ENCODE measurements at places on chromosomes 1 and 21.

DNA sequence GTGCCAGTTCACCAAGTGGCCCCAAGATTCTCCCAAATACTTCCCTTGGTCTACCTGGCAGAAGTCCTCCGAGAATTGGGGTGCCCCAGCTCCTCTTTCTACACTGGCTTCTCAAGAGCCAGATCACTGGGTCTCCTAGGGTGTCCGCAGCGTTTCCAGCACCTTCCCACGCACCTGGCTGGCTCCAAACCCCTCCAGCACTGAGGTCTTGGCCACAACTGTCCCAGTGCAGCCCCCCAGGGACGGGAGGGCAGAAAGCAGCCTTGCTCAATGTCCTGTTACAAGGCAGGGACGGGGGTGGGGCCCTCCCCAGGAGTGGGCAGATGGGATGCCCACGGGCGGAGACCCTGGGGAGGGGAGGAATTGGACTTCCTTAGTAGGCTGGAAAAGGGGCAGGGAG, 1.1 kb downstream of the ECE1 start:
- DNase-seq = no peak

DNA sequence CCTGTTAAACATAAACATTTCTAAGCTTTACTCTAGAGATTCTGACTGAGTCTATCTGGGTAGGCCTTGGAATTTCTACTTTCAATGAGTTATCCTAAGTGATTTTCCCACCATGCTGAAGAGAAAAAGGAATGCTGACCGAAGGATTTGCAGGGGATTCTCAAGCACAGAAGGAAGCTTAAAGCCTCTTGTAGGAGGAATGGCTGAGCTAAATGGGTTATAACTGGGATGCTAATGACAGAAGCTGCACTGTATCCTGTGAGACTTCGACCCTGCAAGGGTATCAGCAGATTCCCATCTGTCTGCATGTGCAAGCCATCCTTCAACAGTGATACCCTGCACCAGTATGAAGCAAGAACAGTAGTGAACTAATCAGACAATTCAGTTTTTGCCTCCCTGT, 35.4 kb downstream of the SLC35D1 start:
- no peak for DNase-seq

GRCh38 chr1:94796266-94796665, 23.9 kb upstream of the SLC44A3 start:
- no peak for DNase-seq

DNA sequence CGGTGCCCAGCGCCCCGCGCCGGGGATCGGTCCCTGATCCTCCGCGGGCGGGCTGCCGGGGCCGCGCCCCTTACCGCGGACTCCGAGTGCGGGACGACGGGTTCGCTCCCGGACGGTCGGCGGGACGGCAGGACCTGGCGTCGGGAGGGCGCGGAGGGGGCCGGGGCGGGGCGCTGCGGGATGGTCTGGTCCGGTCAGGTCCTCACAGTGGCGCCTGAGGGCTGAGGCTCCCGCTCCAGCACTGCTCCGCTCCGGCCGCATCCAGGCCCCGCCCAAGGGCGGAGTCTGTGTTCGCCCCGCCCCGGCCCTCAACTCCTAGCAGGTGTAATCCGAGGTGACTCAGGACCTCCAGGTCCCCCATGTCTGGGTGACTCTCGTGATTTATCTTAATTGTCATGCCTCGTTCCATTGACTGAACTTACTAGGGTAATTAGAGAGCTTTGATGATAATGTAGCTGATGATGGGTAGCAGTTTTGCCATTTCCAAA, at the start of gene RAB3B:
Gene RAB3B, minus strand, starts transcription at position 223 of the 488 bp plus-strand sequence. CDS start 13,583 bp downstream, outside the sequence.
- DNase-seq = peak; percentile 90

DNA sequence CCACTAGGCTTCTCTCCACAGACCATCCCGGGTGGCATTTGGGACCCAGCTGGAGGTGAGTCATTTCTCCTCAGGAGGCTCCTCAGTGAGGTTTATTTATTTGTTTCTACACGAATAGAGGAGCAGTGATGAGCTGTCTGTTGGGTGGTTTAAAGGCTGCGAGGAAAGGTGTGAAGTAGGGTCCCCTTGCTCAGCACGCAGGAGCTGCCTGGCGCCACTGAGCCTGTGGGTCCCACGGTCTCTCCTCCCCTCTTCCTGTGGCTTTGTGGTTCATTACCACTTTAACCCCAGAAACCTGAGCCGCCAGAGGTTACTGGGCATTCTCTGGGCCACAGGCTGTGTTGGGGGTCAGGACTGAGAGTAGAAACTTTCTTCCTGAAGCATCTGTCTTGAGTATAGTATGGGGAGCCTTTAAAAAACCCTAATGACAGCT, 39.9 kb downstream of the IL6R start:
- no peak for DNase-seq

DNA sequence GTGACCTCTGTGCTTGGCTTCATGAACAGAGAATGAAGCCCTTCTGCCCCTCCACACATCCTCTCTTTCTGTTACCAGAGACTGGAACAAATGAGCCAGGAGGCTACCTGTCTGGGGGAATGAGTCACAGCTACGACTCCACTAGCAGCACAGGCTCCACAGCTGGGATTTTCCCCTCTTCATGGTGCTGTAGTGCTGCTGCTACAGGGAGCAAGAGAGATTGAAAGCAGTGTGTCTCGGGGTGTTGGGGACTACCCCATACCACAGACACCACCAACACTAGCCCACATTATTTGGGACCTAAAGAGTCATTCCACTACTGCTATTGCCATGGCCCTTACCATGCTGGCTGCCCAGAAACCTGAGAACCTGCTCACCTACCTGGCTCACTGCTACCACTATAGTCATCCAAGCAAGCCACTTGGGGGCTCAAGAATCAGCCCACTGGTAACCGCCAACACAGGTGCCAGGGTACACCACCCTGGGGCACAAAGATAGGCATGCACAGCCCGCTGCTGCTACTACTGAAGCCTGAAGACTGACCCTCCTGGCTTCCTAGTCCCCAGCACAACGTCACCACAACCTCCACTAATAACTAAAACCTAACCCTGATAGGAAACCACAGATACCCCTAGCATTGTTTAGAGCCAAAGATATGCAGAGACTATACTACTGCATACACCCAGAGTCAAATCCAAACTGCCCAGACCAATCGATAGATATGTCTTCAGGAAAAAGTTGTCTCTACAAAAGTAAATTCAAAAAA, 17.7 kb downstream of the CD1E start:
- DNase-seq = no peak

DNA sequence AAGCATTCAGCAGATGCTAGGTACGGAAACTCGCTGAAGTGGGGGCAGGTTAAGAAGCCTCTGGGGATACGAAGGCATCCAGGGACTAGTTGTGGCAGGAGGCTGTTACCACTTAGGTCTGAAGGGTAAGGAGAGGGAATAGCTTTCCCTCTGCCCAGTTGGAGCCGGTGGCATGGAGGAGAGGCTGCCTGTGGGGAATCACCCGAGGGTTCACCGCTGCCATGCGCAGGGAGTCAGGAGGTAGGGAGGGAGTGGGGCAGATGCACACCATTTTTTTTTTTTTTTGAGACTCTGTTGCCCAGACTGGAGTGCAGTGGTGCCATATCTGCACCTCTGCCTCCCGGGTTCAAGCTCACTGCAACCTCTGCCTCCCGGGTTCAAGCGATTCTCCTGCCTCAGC, 6.1 kb downstream of the PCSK9 start:
- no peak for DNase-seq

GRCh38 chr1:223217781-223218180, 74.7 kb upstream of the TLR5 start:
- no peak for DNase-seq

DNA sequence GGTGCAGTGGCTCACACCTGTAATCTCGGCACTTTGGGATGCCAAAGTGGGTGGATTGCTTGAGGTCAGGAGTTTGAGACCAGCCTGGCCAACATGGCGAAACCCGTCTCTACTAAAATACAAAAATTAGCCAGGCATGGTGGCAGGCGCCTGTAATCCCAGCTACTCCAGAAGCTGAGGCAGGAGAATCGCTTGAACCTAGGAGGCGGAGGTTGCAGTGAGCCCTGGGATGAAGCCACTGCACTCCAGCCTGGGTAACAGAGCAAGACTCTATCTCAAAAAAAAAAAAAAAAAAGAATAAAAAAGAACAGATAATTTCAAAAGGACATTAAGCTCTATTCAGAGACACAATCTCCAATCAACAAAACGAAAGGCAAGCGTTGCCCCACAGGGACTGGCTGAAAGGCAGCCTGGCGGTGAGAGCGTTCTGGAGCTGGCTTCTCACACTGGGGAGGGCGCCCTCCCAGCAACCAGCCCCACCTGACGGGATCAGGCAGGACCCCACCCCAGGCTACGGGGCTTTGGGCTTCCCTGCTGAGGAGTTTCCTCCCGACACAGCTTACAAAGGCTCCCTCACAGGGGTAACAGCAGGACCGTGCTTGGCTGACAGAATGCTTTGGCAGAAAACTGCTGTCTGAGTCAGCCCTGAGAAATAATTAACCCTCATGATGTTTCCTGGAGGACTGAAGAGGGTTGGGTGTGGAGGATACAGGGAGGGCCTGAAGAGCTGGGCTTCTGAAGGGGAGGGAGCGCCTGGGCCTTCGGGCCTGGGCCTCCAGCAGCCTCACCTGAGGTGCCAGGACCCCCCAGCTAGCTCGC, 31.1 kb upstream of the SRP9 start:
- peak; percentile 40 for DNase-seq

GRCh38 chr1:78607334-78607927, 12.8 kb upstream of the IFI44L start:
- DNase-seq = no peak

GRCh38 chr1:245489838-245490237, 335.1 kb downstream of the KIF26B start:
- DNase-seq = no peak

DNA sequence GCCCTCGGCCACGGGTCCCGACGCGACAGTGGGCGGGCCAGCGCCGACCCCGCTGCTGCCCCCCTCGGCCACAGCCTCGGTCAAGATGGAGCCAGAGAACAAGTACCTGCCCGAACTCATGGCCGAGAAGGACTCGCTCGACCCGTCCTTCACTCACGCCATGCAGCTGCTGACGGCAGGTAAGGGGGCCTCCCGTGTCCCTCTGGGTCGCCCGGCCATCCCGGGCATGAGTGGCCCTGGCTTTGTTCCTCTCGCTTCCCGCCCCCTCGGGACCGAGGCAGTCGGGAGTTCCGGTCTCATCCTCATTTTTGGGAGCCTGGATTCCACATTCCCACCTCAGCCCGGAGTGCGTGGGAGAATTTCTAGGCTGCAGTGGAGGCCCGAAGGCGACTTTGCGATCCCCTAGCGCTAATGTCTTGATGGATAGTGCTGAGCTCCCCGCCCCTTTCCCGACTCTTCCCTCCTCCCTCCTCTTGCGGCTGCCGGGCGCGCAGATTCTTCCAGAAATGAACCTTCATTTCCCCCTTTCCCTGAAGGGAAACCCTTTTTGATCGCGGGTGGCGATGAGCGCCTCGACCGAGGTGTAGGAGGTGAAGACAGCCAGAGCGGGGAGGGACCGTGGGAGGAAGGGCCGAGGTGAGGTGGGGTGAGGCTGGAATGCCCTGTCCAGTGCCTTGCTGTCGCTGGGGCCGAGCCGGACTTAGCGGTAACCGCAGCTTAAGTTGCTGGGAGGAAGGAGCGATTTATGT, 705 bp downstream of the KHDRBS1 start:
- DNase-seq = no peak

DNA sequence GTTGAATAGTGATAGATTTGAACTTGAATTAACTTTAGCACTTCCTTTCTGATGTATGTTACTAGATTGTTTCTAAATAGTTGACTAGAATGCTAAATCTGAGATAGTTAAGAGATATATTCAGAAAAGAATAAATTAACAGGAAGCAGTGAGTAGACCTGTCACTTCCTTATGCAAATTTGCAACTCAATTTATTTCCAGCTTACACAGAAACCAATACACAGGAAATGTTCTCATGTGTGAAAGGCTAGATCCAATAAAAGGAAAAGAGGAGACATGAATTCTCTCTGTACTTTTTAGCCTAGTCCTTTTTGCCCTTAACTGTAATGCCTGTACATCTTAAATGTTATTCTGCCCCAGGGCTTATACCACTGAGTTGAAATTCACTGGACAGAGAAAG, 522.3 kb downstream of the COL11A1 start:
- no peak for DNase-seq

GRCh38 chr1:202010180-202011015, at the start of gene ELF3:
ELF3 (plus strand) TSS chr1:202010587; CDS start chr1:202011137, 550 bp downstream.
- peak; percentile 97 for DNase-seq

DNA sequence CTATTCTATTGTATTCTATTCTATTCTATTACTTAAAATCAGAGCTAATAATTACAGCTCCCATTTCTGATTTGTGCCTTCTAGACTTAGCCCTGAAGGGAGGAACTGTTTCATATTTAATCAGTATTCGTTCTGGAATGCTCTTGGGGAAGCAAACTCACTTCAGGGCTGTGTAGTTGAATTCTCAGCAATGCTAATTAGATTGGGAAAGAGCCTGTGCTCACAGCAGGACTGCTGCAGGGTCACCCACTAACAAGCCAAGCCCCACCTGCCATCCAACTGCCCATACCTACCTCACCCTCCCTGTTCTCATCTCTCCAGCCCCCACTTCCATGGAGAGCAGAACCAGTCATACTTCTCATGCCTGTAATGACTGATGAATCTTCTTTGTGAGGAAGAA, 464.2 kb downstream of the PTPRU start:
- DNase-seq = no peak

- peak; percentile 24 for DNase-seq
Measured at GRCh38 chr1:244801246-244801645, 34.2 kb upstream of the COX20 start.

DNA sequence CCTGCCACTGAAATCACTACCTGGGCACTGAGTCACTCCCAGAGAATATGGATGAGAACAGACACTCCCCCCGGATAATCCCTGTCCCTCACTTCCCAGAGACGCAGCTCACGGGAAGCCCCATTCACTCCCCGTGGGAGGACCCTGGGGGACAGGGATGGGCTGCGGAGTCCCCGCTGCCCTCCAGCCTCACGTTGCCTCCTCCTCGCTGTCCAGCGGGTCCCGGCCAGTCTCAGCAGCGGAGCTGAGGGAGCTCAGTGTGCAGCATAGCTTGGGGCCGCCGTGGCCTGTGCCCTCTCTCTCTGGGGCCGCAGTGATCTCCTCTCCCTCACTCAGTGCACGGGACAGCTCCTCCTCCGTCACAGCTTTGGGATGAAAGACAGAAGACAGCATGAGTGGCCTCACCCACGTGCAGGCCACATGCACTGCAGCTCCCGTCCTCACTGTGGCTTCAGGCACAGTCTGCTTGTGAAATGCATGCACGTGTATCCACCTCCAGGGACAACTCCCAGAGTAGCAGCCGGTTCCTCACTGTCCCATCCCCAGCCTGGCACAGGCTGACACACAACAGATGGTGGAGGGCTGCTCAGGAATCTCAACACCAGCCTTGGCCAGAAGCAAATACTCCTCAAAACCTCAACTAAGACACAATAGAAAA, 7.4 kb downstream of the CFAP410 start:
- DNase-seq = no peak

DNA sequence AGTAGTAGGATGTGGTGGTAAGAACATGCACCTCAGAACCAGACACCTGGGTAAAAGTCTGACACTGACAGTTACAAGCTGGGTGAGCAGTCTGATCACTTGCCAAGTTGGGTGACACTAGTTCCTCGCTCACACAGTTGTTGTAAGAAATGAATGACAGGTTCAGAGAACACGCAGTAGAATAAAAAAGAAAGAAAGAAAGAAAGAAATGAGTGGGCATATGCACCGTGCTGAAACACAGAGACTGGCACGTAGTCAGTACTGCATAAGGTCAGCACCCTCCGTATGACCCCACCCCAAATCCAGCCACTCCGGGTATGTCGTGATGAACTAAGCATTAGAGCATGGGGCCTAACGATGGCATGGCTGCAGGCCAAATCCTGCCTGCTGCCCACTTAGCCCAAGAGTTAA, 90.6 kb downstream of the GLUL start:
- DNase-seq = no peak

- no peak for DNase-seq
Measured at GRCh38 chr1:51686450-51686849, 69.6 kb downstream of the OSBPL9 start.
